ENCODE measurements at places on chromosomes 5 and 9.

- DNase-seq, result no peak
Measured at GRCh38 chr9:113999256-114000062, 78.6 kb downstream of the AMBP start.

DNA sequence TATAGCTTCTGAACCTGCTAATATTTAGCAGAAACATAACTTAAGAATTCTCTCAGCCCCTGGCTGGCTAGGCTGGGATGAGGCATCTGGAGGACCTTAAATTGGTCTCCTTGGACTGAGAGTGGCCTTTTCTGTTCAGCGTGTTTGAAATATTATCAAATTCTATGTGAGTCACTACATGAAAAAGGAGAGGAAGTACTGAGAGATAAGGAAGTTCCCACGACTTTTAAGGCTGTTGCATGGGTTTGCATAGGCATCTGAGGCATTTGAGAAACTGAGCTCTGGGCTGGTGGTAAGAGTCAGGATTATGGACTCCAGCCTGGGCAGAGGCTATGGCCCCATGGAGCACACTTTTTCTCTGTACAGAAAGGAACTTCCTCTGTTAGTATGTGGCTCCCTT, 816.2 kb upstream of the GRAMD2B start:
- no peak for DNase-seq

GRCh38 chr9:78811622-78812276, 514.8 kb downstream of the PSAT1 start:
- DNase-seq, result no peak

- DNase-seq, result no peak
Measured at GRCh38 chr9:107281922-107282667, 984 bp upstream of the RAD23B start.

DNA sequence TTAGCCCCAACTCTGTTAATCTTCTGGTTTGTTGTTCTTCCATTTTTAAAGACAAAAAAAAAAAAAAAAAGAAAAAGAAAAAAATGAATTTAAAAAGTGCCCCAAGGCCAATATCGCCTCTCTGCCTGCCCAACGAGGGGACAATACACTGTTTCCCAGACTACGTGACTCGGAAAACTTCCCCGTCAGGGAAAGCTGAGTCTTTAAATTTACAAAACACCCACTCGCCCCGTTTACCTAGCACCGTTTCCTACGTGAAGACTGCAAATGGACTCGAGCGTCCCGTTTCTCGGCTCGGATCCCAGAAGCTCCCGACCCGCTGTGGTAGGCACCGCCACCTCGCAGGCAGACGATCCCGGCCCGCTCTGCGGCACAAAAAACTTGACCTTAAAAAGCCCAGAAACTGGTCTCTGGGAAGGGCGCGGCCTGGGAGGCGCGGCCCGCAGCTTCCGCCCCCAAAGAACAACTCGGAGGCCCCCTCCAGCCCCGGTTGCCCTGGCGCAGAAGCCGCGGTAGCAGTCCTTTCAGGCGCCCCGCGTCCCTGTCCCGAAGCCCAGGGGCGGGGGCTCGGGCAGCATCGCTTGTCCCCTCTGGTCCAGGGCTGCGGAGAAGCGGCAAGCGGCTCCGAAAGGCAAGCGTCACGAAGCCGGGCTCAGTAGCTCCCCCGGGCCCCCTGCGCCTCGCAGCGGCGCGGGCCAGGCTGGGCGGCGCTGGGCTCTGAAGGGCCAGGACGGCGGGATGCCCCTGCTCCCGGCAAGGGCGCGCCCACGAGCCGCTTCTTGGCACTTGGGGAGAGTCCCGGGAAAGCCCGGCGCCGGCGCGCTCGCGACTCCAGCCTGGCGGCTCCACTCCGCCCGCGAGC, at the start of gene GCNT4:
TSS of gene GCNT4 (minus strand) at position 367 of the 862 bp plus-strand sequence. CDS start 22,521 bp downstream, outside the sequence.
- DNase-seq, result no peak

- DNase-seq, result no peak
Measured at GRCh38 chr9:109903515-109904138, 123.6 kb downstream of the PALM2AKAP2 start.

- DNase-seq, result no peak
Measured at GRCh38 chr9:132662152-132662945, 7.4 kb downstream of the DDX31 start.

- DNase-seq, result no peak
Measured at GRCh38 chr9:695252-695651, 146.2 kb upstream of the DMRT1 start.

- DNase-seq, result no peak
Measured at GRCh38 chr5:117982691-117983090, 1005.7 kb downstream of the DTWD2 start.

DNA sequence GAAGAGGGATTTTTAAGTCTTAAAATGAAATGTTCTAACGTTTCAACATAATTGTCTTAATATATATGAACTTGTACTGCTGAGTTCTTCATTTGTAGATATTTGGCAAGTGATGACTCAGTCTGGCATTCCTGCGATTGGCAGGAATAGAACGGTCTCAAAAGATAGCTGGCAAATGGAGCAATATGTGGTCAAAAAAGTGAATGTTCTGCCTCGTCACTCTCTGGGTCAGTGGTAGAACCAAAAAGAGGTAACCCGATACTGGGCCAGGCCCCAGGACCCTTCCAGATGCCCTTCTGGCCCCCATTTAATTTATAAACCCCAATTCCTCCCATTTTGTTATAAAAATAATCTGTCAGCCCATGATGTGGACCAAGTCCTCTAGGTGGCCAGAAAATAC, 39.2 kb downstream of the ZNF366 start:
- DNase-seq, result no peak

DNA sequence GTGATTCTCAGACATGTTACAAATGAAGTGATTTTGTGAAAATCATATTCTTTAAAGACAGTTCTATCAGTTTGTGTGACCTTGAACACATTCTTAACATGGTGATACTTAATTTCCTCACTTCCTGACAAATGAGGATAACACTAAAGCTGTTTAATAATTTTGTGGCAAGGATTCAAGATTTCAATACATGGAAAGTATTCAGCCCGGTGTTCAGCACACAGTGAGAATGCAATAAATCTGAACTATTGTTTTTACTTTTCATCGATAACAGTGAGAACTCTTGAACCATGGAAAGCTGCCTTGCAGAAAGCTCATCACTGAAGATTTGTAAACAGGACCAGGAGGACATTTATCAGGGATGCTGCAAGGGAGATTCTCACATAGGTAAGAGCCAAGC, 57.1 kb upstream of the C5orf46 start:
- DNase-seq, result no peak

DNA sequence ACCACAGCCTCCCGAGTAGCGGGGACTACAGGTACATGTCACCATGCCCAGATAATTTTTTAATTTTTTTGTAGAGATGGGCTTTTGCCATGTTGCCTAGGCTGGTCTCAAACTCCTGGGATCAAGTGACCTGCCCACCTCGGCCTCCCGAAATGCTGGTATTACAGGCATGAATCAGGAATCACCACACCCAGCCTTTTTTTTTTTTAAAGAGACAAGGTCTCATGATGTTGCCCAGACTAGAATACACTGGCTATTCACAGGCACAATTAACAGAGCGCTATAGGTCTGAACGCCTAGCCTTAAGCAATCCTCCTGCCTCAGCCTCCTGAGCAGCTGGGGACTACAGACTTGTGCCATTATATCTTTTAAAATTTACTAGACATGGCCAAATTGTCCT, 36.1 kb downstream of the GEMIN5 start:
- no peak for DNase-seq

DNA sequence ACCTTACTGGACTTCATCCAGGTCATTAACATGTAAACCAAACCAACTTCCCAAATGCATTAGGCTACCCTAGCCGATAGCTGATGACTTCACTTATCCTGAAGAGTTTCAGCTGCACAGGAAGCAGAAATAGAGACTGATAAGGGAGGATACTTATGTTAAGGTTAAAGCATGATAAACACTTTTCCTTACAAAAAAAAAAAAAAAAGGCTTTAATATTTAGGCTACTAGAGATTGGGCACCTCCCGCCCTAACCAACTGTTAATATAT, 1.6 kb upstream of the MEF2C start:
- no peak for DNase-seq

- no peak for DNase-seq
Measured at GRCh38 chr9:134778841-134779411, 101.7 kb upstream of the FCN2 start.

- DNase-seq, result peak; percentile 91
Measured at GRCh38 chr9:111957856-111958631, 61.4 kb downstream of the UGCG start.

- no peak for DNase-seq
Measured at GRCh38 chr9:98215821-98216220, 23.4 kb upstream of the CORO2A start.

DNA sequence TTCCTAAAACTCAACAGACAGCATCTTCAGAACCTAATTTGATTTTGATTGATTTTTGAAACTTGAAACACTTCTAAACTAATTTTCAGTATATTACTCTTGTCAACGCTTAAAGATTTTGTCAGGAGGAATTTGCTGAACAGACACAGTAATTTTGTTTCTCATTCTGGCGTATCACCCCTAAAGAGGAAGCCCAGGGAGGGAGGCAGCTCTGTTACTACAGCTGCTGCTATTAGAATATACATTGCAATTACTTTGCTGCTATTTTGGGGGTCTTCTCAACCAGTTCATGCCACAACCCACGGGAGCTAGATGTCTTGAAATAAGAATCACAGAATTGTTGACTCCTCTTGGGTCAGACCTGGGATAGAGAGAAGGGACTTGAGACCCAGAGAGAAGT, 122.6 kb downstream of the TLR4 start:
- no peak for DNase-seq

GRCh38 chr9:12838546-12838945, 63.7 kb downstream of the LURAP1L start:
- DNase-seq, result no peak

Data from AG04450 (cell line).